ENCODE measurements at places on chromosomes 1 and 21. TPM values are rescaled to one million over a fixed set of nuclear protein-coding genes. Genes with fewer than 3 reads are reported as not detected.
A peak's percentile ranks its signal among the peaks of the same experiment; 100 is the strongest.

The MAN1A2 gene
- total RNA-seq = 43.2 TPM

The RCSD1 gene
- 133 TPM for total RNA-seq

The GPR25 gene
- 0.91 TPM for total RNA-seq

DNA sequence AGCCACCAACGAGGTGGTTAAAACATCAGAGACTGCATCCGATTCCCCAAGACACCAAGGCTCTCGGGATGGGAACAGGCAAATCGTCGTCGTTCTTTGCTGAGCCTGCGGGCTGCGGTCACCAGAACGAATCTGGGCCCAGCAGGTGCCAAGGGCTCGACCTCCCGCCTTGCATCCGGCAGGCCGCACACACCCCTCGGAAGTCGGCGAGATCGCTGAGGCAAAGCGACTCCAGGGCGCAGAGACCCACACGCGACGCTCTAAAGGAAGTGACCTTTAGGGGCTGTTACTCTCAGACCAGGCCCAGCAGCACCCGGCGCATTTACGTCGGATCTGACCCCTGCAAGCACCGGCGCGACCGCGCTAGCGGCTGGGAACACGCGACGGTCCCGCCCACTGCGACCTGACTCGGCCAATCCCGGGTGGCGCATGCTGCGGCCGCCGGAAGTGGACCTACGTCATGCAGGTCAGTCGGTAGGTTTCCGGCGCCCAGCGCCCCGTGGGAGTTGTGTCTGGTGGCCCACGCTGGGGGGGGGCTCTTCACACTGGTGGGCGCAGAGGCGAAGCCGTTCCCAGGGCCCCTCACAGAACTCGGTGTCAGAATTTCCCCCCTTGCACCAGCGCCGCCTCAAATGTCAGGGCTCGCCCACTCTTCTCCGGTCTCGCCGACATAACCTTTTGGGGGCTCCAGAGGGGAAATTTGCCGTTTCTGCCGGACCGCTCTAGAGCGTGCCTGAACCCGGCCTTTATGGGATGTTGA is 7.5 kb upstream of the PARK7 start:
- DNase-seq = peak; percentile 89

GRCh38 chr1:43453442-43454269 is at the start of gene HYI:
TSS of gene HYI (minus strand) at chr1:43453931. CDS start at chr1:43453793, 138 bp downstream.
- DNase-seq = peak; percentile 70

DNA sequence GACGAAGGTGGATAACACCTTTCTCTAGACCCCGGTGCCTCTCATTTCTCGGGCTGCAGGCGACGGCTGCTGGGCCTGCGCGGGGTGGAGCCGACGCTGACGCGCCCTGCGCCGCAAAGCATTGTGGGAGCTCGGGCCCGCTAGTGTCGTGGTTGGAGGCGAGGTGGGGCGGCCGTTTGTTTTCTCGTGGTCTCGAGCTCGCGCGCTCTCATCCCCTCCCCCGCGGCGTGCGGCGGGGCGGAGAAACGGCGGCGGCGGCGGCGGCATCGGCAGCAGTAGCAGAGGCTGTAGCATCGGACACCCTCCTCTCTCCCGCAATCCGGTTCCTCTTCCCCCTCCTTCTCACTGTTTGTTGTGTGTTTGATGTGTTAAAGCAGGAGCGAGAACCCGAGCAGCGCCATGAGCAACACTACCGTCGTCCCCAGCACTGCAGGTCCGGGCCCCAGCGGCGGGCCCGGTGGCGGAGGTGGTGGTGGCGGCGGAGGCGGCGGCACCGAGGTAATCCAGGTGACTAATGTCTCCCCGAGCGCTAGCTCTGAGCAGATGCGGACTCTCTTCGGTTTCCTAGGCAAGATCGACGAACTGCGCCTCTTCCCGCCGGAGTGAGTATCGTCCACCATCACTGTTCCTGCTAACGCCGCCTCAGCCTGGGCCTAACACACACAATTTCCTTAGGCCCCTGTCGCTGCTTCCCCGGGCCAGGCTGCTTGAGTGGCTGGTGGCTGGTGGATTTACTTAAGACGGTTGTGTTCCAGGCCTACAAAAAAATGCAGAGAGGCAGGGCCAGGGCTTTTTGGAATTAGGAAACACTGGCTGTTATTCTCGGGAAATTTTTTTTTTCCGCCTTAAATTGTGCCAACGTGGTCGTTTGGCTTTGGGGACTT is at the start of gene SRSF11:
Gene SRSF11, plus strand, starts transcription at position 143 of the 884 bp plus-strand sequence. Its CDS starts 257 bp downstream, at position 400.
- peak; percentile 97 for DNase-seq
